Urinary bladder (tissue), 4 donors: ENCODE measurements at places on chromosomes 12 and 14. TPM values are rescaled to one million over a fixed set of nuclear protein-coding genes. Genes with fewer than 3 reads are reported as not detected.

Gene PTHLH
- total RNA-seq = 13.7 TPM

DNA sequence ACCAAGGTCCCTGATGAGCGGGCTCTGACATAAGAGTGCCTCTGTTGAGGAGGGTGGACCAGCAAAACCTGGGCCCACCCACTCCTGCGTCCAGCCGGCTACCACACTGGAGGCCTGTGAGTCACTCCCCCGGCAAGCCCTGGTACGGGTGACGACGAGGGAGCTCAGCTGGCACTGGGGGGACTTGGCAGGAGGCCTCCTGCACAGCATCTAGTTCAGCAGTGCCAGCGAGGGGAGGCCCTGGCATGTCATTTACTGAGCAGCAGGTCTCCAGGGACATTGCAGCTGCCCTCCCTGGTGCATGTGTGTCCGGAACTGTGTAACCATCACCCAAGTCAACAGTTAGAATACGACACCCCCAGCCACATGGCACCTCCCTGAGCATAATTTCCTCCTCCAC, 24.4 kb downstream of the CD9 start:
- no peak for DNase-seq

Gene VDR
- 0.79 TPM for total RNA-seq

Gene FAM90A1
- total RNA-seq = not detected

DNA sequence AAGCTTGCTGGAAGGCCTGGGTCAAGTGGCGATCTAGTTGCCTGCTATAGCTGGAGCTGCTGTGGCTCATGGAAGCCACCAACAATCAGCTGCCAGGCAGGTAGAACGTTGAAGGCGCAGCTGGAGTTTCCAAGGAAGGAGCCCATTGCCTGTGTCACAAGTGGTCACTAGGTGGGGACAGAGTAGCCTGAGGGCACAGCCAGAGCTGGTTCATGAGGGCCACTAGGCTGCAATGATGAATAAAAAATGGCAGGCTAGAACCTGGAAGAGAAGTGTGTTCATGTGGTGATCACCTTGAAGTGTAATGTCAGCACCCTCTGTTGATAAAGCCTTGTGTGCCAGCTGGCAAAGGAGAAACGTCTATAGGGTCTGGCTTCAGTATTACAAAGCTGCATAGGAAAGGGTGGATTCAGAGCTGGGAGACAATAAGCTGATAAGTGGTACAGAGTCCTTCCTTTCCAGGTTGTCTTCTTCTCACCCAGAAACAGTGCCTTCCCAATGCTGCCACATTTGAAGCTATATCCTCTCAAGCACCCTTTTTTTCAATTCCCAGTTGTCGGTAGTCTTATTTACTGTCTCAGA, 165.8 kb downstream of the EMP1 start:
- DNase-seq = no peak

Gene CEBPE
- not detected for total RNA-seq

DNA sequence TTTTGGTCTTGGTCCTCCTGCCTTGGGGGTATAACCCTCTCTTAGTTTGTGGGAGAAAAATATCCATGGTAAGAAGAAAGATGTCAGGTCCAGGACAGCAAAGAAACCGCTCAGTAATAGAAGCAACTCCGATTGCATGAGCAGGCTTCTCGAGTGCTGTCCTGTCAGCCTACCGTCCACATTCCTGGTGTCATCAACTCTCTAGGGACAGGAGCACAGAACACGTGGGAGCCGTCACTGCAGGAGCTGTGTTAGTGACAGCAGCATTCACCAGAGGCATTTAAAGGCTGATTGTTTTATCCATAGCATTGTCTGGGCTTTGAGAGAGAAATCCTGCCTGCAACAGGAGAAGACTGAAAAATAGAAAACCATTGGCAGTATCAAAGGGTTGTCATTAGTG, 244.2 kb downstream of the CACNA1C start:
- DNase-seq = no peak

Gene SLC16A7
- 51.1 TPM for total RNA-seq

Gene ACOT6
- total RNA-seq = not detected

GRCh38 chr14:64844969-64845536, 34.7 kb downstream of the SPTB start:
- DNase-seq = no peak

Gene DAO
- total RNA-seq = not detected

GRCh38 chr12:7647071-7647470, 18.6 kb downstream of the APOBEC1 start:
- DNase-seq = no peak

DNA sequence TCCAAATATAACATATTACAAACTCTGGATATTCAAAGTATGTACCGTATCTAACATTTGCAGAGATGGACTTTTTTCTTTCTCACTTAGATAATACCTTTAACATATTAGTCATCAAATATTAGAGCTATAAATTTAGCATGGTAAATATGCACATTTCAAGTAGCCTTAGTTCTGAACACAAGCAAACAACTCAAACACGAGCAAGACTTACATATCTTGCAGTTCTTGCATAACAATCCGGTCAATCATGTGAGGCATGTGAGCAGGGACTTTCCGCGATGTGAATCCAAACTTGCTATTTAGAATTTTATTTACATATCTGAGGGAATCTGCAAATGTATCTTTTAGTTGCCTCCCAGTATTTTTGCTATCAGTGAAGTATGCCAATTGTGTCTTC, 22.1 kb upstream of the SYCP3 start:
- no peak for DNase-seq

DNA sequence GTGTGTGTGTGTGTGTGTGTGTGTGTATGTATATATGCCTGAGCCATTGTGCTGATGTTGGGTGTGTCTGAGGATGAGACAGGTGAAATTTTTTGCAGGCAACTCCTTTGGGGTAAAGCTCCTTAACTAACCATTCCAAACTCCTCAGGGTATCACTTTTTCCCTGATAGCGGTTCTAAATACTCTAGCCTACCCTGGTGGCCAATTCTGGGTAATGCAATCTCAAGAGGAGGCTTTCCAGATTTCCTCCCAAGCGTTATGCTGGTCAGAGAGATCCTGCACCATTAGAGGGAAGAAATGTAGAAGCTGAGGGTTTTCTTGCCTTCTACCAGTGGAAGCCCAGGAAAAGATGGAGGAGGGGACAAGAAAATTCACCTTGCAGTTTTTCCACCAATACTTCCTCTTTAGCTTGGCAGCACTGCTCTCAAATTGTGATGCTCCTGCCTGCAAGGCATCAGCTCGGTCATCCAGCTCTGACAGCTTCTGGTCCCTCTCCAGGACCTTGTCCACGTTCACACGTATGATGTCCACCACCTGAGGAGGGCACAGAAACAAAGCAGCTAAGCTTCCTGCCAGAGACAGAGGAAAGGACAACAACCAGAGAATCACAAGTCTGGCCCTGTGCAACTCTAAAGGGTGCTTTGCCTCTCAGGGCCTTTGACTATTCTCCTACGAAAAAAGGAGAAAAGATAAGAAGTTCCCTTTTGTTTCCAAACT, 4.9 kb downstream of the VAMP1 start:
- DNase-seq = no peak

Gene SLC6A13
- total RNA-seq = 0.53 TPM

DNA sequence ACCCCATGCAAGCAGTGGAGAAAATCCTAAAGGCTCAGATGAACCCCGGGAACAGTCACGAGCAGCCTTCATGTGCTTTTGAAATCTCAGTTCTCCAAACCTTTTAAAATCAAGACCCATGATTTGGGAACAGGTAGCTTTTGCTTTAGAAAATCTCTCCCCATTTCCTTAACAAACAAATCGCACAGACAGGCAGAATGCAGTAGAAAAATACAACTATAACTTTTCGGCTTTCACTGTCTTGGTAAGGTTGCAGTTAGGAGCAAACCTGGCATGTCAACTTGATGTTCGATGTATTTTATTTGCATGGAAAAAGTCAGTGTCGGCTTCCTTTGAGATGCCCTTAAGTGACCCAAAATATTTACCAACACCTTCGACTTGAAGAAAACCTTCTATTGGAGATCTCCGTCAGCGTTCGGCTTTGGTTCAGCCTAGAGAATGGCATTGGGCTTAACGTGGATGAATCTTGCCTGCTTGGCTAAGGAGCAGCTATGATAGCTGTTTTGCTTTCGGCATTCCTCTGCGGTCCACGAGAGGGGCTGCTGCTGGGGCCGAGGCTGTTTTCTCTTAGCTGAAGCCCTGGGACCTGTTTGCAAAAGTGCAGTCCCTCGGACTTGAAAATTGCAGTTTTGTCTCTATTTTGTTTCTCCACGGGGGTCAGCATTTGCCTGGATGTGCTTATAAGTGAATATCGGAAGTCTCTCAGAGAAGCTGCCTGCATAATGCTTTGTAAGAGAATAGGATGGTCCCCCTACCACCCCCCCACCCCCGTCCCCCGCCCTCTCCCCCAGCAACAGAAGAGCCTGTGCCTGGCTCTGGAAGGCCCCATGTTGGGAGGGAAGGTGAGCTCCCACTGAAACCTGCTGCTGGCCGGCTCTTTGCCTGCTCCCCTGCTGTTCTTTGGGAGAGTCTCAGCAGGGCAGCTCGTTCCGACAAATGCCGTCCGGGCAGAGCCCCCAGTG, 122.8 kb downstream of the AACS start:
- DNase-seq = no peak

- no peak for DNase-seq
Measured at GRCh38 chr14:61451891-61452400, 130.6 kb downstream of the PRKCH start.

Gene FIGNL2
- total RNA-seq = 0.53 TPM

Gene PLBD1
- 55.3 TPM for total RNA-seq

- no peak for DNase-seq
Measured at GRCh38 chr12:4856596-4856995, 53.1 kb upstream of the KCNA1 start.

Gene GUCY2C
- total RNA-seq = not detected

Gene NOS1
- total RNA-seq = 1.7 TPM

- DNase-seq = no peak
Measured at GRCh38 chr14:89239023-89239422, 178.0 kb downstream of the FOXN3 start.

DNA sequence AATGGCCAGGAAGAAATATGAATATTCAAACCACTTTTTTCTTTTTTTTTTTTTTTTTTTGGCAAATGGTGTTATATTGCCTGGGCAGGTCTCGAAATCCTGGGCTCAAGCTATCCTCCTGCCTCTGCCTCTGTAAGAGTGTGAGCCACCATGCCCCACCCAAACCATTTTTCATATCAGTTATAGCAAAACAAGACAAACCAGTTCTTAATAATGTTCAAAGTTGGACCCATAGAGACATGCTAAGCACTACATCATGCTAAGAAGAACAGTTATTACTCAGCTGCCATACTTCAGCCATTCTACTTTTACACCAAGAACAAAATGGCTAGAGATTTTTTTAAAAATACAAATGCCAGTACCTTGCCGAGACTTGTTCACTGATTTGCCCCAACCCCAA, 25.5 kb downstream of the EIF2S1 start:
- DNase-seq = no peak

Gene VSX2
- total RNA-seq = not detected

Gene APOLD1
- total RNA-seq = 27.0 TPM

DNA sequence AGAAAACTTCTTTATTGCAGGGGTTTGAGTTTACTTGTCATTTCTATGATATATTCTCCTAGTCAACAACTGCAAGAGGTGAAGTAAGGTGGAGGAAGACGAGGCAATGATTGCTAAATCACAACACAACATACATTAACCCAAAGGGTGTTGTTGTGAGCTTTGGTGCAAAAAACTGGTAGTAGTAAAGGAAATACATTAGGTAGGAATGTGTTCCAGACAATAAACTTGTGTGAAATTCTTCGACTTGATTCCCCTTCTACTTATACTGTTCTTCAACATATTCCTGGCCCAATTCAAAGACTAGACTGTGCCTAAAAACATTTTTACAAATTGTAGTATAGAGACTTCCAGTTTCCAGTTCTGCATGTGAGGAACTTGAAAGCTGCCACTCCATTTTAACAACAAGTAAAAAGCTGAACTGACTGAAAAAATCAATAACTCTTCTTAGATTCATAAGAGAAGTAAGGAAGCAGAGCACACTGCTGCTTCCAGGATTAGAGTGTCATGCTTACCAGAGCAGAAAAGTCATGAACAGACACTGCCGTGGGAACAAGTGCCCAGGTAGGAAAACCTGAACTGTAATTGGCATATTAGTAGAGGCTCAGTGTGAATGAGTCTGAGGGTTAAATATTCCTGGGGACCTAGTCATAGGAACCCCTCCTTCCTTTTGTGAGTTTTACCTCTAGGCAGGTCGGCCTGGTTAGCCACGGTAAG, 22.2 kb downstream of the COX8C start:
- DNase-seq = no peak

GRCh38 chr12:75561921-75562320, 50.5 kb upstream of the KRR1 start:
- no peak for DNase-seq

DNA sequence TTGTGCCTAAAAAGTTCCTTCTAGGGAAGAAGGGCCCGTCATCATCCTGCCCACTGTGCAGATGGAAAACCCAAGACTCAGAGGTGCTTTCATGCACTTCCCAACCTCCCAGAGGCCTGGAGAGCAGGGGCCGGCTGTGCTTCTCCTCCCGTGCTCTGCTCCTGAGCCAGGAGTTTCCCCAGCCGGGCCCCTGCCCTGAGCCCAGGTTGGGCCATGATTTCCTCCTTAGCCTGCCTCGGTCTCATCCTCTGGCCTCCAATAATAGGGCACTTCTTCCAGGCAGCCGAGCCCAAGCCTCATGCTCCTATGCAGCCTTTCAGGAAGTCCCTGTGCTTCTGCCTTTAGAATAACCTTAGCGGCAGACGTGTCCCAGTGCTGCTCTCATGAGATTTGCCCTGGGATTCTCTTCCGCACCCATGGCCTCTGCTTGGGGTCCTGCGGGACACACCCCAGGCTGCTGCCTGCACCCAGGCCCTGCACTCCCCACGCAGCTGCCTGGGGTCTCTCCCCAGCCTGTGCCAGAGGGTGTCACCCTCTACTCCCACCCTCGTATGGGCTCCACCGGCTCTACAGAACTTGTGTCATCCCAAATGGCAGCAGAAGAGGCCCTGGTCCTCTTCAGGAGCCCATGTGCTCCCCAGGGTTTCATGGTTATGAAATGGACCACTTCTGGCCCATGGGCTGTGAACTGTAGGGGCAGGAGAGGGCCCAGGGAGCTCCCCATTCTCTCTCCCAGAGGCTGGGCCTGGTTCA, 359.3 kb downstream of the ADGRD1 start:
- DNase-seq = no peak

Gene SPIC
- total RNA-seq = 0.42 TPM

Gene IFI27L2
- 16.6 TPM for total RNA-seq

GRCh38 chr14:71688576-71688975, 243.7 kb upstream of the RGS6 start:
- no peak for DNase-seq

- peak; percentile 70 for DNase-seq
Measured at GRCh38 chr14:58637391-58638230, at the start of gene DACT1. Gene DACT1, plus strand, starts transcription at chr14:58637962. Its CDS starts 241 bp downstream, at chr14:58638203.

DNA sequence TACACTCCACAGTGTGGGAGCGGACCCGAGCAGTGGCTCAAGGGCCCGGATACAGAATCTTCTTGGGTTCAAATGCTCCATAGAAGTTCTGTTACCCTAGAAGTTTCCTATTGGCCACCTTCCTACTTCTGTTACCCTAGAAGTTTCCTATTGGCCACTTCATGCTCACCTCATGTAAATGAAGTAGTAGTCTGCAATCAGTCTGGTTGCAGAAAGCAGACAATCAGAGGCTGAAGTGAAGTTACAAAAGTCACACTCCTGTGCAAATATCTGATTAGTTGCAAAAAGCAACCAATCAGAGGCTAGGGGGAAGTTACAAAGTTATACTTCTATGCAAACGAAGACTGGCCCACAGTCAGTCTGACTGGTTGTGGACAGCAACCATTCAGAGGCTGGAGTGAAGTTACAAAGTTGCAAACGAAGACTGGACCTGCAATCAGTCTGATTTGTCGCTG, 77.8 kb upstream of the CPNE8 start:
- no peak for DNase-seq
